ENCODE measurements at places on chromosomes 3 and 15. TPM values are rescaled to one million over a fixed set of nuclear protein-coding genes. Genes with fewer than 3 reads are reported as not detected.

SLC35A5 gene
- total RNA-seq, result 17.7 TPM

FEZF2 gene
- not detected for total RNA-seq

SLC15A2 gene
- 0.91 TPM for total RNA-seq

CDC25A gene
- 42.4 TPM for total RNA-seq

DNA sequence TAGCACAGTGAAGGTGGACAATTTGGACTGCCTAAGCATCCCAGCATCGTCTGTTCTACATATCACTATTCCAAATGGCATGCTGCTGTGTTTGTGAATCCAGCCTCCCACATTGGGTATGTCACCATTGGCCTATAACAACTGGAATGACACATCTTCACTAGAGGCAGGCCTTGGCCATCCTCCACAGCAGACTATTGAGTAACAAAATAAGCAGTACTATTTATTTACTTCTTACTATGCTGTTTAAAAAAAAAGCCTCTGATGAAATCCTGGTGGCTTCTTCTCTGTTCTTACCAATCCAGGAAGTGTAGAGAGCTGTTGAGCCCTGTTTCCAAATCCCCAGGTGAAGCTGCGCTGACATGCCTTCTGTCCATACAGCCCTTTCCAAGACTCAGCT is 30.6 kb upstream of the CERS3 start:
- peak; percentile 34 for DNase-seq

DNA sequence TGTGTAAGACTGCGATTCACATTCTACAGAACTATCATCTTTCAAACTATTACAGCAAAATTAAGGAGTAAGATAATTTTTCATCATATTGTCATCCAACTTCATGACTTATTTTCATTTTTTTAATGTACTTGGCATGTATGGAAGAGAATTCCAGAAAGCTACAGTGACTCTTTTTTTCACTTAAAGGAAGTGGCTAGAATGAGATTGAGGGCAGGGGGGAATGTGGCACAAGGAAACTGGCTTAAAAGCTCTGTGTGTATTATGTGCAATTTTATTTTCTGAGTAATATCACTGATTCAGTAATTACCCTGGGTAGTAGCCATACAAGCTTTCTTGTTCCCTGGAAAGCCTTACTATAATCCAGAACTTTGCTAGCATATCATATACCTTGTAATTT is 94.6 kb downstream of the FILIP1L start:
- no peak for DNase-seq

DNA sequence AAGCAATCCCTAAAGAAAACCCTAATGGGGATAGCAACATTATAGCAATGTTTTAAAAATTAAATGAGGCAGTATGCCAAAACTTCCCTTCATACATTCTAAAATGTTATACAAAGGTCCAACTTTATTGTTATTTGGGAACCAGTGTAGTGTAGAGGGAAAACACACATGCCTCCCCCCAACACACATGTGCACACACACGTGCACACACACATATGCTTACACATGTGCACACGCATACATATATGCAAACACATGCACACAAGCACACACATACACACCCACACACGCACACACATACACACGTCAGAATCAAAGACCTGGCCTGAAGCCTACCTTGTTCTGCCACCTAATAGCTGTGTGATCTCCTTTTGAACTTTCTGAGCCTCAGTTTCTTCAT is 83.3 kb downstream of the SCN11A start:
- DNase-seq, result no peak

DNA sequence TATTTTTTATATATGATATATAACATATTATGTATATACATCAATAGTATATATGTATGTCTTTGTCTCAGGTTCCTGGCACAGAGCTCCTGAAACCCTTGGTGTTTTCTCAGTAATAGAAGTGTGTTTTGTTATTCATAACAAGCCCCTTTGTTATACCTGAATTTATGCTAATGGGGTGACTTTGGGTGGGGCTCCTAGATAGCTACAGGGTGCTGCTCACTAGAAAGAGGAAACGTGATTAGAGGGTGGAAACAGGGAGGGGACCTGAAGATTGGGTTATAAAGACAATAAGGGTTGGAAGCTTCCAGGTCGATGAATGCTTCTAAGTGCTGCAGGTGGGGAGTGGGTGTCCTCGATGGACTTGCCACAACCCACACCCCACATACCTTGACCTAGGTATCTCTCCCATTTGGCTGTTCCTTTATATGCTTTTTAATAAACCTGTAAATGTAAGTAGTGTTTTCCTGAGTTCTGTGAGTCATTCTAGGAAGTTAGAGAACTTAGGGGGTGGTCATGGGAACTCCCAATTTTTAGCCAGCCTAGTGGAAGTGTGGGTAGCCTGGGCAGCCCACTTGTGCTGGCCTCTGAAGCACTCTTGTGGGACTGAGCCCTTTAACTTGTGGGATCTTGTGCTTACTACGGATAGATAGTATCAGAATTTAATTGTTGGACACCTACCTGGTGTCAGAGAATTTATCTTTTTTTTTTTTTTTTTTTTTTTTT is 36.9 kb upstream of the C15orf39 start:
- peak; percentile 21 for DNase-seq

DNA sequence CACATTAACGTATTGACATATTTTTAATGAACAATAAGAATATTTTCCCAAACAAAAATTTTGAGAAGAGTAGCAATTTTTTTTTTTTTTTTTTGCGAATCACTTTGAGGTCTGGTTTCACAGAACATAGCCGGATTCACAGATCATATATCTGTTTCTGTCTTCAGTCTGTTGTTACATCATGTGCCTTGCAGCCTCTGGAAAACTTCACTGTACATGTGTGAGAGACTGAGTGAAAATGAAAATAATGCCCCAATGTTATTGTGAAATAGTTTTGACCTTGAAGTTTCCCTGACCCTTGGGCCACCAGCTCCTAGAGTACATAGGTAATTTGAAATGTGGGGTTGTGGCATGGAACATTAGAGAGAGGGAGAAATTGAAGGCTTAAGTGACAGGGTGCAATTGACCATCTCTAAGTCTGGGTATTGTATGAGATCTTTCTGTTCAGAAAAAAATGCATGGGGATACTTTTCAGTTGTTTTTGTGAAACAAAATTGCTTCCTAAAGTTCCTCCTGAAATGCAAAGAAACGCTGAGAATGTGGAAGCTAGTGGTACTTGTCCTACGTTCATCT is 14.0 kb downstream of the ITPR1 start:
- no peak for DNase-seq

GRCh38 chr15:52464478-52464877 is 64.2 kb downstream of the MYO5A start:
- no peak for DNase-seq

DNA sequence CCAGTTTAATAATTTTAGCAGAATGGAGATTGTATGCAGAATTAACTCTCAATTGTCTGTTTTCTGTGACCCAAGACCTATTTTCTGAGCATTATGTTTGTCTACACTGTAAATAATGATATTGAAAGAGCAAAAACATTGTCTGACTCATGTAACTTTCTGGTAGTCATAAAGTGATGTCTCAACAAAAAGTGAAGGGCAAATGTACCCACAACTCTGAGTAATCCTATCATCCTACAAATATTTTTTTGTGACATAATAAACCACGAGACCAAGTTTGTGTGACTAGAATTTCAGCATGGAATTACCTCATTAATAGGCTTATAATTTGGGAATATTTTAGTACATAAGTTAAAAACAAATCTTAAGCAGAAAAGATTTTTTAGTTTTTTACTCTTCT is 15.4 kb upstream of the ABHD10 start:
- peak; percentile 91 for DNase-seq

GRCh38 chr15:90903733-90904536 is 833 bp downstream of the MAN2A2 start:
- DNase-seq, result peak; percentile 60

GRCh38 chr3:192933779-192934460 is 16.3 kb upstream of the MB21D2 start:
- DNase-seq, result peak; percentile 29

- peak; percentile 9 for DNase-seq
These were observed 23.1 kb upstream of the GP5 start for GRCh38 chr3:194422188-194422587.

DNA sequence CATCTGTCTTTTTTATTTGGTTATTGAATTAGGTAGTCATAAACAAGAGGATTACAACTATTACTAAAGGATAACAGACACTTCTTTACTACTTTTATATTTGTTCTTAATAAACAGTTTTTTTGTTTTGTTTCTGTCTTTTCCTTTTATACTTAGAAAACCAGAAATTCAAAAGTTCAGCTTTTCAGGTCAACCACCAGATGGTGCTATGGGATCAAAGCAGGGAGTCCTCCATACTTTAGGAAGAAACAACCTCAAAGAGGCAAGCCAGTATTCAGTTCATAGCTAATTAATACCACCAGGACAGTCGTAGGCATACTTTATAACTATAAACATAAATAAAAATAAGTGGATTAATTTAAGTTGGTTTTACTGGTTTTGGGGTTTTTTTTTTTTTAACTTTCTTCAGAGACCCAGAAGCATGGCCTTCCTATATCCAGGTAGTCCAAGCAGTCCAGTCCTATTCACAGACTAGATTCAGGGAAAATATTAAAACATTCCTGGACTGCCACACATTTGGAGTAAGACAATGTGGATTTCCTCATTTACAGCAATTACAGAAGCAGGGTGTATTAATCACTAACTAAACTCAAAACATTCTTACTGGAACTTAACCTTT is 16.0 kb upstream of the EID1 start:
- DNase-seq, result peak; percentile 68

Data from PC-3 (cell line).